Retina (tissue), 1 donor: ENCODE measurements at places on chromosomes 5 and 9.

- DNase-seq = no peak
These were observed 60.5 kb downstream of the TNFSF8 start for GRCh38 chr9:114869845-114870244.

DNA sequence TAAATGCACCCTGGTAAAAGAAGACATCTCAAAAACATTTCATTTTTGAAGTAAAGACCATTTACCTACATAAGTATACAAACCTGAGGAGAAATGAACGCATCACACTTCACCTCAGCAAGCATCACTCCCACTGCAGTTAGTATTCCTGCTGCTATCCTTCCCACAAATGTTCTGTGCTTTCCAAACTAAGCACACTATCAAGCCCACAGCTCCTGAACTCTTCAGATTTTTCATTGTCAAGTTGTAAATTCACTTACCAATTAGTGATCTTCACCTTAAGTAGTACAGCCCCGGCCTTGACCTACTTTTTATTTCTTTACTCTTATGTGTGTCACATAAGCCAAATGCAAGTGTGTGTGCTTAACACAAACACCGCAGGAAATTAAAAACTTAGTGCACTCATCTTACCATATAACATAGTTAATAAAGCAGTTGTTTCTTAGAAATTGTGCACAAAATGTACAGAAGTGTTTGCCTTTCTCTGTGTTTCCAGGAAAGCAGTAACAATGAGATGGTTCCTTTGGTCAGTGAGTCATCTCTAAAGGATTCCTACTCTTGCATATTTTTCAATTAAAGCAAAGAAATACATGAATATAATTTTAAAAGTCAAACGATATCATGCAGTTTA lies 169.4 kb downstream of the APBA1 start:
- no peak for DNase-seq

DNA sequence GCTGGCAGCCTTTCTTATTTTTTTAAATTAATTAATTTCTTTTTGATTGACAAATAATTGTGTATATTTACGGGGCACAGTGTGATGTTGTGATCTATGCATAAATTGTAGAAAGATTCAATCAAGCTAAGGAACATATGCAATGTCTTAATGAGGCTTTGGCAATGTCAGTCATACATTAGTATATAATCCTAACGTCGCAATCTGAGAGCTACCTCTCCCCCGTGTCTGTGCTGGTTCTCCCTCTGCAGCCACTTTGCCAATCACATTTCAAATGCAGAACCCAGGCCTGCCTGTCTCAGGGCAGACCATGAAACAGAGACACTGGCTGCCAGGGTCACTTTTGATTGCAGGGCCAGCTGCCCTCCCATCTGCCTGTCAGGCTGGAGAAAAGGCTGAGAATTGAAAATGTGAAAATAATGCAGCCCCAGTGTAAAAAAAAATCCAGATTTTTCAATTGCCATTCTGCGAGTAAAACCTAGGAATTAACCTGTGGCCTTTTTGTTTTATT lies 56.3 kb downstream of the SLC24A2 start:
- no peak for DNase-seq

- DNase-seq = no peak
These were observed 97.4 kb upstream of the ITGA1 start for GRCh38 chr5:52690236-52690768.

DNA sequence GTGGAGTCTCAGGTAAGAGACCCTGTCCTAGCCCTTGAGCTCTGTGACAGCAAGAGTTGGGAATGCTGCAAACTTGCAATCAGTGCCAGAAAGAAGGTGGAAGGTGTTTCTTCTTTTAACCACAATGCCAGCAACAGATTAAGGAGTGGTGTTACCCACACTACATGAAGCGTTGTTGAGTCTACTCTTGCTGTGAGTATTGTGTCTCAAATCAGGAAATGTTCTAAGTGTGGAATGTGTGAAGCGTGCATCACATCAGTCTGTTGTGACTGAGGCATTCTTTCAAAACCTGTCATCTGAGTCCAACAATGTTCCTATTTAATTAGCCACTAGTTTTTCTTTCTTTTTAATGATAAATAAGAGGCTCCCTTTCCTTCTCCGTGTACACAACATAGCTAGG lies 2.9 kb upstream of the LURAP1L start:
- no peak for DNase-seq

GRCh38 chr9:112348257-112349007 lies 15.0 kb upstream of the PTBP3 start:
- DNase-seq = peak; percentile 77

DNA sequence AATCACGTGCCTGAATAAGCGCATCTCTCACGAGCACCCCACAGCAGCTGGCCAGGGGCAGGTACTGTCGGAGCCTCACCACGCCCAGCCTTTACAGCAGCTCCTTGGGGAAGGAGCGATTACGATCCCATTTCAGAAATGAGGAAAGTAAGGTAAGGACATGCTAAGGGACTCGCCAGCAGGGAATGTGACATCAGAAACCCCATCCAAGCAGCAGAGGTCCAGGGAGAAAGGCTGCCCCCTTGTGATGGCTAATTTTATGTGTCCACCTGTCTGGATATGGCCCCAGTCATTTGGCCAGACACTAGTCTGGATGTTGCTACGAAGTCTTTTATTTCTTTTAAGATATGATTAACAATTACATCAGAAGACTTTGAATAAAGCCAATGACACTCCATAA lies 77.3 kb downstream of the UBE2QL1 start:
- DNase-seq = peak; percentile 43

- peak; percentile 27 for DNase-seq
These were observed 650.3 kb downstream of the CCDC171 start for GRCh38 chr9:16202914-16203728.

- DNase-seq = no peak
These were observed 105.7 kb downstream of the LURAP1L start for GRCh38 chr9:12880406-12881015.
